ENCODE measurements at places on chromosomes 1 and 21.

GRCh38 chr1:221511797-221512196 lies 230.1 kb downstream of the DUSP10 start:
- no peak for DNase-seq

GRCh38 chr1:78277253-78277652 lies 213.5 kb upstream of the PTGFR start:
- no peak for DNase-seq

- no peak for DNase-seq
Observed at GRCh38 chr1:41446851-41447610, 37.5 kb downstream of the EDN2 start.

DNA sequence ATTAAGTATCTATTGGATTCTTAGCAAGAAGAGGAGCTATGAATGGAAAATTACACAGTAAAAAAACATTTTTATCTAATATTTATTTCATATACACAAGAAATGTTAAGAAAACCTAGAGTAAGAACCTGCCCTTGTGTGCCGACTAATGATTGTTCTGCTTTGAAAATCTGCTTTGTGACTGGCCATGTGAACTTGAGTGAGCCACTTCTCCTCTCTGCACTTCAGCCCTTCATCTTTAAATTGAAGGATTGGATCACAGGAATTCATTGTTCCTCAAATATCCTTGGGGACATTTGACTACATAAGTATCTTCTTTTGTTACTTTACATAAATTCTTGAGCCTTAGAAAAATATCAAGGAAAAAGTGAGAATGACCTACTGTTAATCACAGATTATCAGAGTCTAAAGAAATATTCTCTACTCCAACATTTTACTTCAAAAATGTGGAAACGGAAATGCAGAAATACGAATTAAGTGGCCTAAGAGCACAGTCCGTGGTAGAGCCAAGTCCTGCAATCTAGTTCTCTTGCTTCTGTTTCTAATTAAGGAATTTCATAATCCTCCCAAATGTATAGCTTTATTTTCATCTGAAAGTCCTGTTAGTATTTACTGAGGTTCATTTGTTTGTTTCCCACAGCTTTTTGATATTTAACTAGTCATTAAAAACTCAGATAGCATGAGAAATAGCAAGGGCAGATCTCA lies 46.3 kb upstream of the SAMSN1 start:
- no peak for DNase-seq

- DNase-seq, result no peak
Observed at GRCh38 chr1:170261669-170262068, 115.9 kb downstream of the NTMT2 start.

GRCh38 chr21:42025376-42026081 lies 15.4 kb upstream of the ZBTB21 start:
- DNase-seq, result no peak

Data from NAMALWA (cell line).